WERI-Rb-1 (cell line): ENCODE measurements at places on chromosomes 4 and X.

DNA sequence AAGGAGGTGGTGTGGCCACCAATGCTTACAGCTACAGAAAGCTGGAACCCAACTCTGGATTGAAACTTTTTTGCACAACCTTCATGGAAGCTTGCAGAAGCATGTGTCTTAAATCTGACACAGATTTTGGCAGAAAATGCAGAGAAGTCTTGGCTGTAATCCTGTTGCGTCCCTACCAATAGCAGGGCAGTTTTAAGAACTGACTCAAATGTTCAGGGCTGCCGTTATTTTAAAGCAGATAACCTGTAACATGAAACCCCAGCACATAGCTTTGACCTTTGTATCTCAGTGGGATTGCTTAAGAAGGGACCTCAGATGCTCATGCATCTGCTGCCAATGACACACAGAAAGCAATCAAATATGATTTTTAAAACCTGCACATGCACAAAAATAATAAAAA, at the start of gene VEGFD:
Gene VEGFD (minus strand): TSS at position 110 of the 400 bp plus-strand sequence. CDS start 467 bp downstream, outside the sequence.
- no peak for DNase-seq

- DNase-seq = no peak
Observed at GRCh38 chr4:105631818-105632400, 76.6 kb downstream of the INTS12 start.

DNA sequence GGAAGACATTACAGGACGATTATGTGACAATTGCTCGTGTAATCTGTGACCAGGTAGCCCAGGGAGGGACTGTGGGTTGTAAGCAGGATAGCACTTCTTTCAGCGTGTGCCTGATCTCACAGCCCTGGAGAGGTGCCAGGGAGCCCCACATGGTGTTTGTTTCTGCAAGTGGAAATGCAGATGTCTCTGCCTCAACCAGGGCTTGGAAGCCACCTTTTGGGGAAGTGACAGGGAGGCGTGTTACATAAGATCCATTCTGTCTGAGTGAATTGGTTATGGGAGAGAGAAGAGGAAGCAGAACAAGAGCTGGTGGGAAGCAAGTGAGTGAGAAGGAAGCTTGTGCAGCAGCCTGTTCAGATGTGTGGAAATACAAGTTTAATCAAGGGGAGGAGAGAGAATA, 104.5 kb upstream of the GATB start:
- DNase-seq = no peak

DNA sequence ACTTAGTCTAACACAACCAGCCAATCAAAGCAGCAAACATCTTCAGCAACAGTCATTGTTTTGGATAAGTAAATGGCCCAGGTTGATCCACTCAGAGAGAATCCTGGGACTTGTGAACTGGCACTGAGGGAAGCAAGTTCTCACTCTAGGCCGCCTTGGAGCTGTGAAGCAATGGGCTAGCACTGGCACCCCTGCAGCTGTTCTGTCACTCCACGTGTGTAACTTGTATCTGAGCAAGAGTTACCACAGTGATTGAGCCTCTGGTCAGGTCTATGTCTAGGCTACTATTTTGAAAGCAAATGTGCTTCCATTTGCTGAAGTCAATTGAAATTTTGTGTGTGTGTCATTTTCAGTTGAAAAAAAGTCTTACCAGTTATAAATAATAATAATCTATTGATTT, 57.2 kb upstream of the HS3ST1 start:
- DNase-seq = no peak

GRCh38 chrX:25026576-25026975, 10.8 kb upstream of the ARX start:
- DNase-seq = no peak

GRCh38 chr4:169335331-169335730, 64.6 kb upstream of the SH3RF1 start:
- DNase-seq = no peak

DNA sequence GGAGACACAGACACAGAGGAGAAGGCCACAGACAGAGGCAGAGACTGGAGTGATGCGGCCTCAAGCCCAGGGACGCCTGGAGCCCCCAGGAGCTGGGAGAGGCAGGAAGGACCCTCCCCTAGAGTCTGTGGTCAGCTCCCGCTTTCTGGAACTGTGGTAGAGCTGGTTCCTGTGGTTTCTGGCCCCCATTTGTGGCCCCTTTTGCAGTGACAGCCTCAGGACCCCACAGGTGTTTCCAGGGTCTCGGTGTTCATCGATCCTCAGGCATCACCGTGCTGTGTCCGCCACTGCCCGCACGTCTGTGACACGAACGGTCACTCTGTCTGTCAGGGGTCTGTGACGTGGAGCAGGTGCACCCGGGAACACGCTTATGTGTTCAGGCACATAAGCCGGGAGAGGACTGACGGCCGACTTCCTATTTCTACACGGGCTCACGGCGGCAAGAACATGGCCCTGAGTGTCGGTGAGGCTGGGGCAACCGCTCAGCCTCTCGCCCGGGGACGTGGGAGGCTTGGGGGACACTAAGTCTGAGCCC, 7.9 kb downstream of the GTPBP6 start:
- no peak for DNase-seq
